ENCODE measurements at places on chromosomes 6 and 20.

DNA sequence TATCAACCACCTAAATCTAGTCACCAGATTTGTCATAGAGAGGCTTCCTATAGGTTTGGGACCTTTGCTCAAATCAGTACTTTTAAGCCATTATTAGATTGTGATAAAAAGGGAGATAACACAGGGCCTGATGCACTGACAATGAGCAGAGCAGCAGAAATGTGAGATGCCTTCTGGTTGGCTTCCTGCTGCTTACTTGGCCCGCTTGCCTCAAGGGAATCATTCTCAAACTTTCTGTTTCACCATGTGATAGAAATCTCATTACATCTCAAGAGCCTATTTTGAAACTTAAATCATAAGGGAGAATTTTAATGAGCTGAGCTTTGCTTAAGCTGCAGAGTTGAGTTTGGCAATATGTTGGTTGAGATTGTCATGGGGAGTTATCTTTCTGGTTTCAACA, 606.0 kb downstream of the DHX35 start:
- DNase-seq: no peak

GRCh38 chr6:142728364-142728763, 216.6 kb downstream of the HIVEP2 start:
- DNase-seq: no peak

DNA sequence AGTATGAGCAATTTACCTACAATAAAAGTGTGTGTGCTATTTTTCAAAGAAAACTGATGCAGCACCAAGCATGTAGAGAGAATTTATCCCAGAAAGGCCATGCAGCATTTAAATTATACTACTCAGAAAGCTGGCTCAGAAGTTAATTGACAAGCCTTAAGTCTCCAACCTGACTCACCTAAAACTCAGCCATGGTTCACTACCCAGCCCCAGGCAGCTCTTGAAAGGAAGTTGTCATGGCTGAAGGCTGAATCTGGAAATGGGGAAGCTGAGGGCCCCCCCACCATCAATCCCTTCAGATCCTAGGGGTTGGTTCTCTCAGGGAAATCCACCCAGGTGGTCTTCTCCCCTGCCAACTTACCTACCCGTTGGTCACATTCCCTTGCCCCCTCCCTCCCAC, 19.7 kb downstream of the PPIL6 start:
- DNase-seq: no peak

GRCh38 chr6:136188486-136188885, 61.6 kb downstream of the MTFR2 start:
- no peak for DNase-seq

- DNase-seq: peak; percentile 42
Measured at GRCh38 chr6:53282741-53283140, 66.0 kb downstream of the ELOVL5 start.

DNA sequence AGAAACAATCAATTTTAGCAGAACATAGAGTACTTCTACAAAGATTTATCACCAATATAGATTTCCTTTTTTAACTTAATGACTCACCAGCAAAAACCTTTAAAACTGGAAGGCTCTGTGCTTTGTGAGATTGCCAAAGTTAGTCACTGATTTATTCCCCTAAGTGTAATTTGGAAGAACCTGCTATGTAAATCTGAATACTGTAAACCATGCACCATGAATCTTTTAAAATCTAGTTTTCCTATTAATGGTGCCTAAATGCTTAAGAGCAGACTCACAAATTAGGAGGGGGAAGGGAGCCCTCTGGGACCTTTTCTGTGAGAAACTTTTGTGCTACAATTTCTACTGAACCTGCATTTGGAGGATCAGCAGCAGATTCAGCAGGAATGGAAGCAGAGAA, 57.8 kb upstream of the PNRC1 start:
- DNase-seq: peak; percentile 74

- no peak for DNase-seq
Measured at GRCh38 chr6:85422996-85423395, 26.9 kb upstream of the NT5E start.

DNA sequence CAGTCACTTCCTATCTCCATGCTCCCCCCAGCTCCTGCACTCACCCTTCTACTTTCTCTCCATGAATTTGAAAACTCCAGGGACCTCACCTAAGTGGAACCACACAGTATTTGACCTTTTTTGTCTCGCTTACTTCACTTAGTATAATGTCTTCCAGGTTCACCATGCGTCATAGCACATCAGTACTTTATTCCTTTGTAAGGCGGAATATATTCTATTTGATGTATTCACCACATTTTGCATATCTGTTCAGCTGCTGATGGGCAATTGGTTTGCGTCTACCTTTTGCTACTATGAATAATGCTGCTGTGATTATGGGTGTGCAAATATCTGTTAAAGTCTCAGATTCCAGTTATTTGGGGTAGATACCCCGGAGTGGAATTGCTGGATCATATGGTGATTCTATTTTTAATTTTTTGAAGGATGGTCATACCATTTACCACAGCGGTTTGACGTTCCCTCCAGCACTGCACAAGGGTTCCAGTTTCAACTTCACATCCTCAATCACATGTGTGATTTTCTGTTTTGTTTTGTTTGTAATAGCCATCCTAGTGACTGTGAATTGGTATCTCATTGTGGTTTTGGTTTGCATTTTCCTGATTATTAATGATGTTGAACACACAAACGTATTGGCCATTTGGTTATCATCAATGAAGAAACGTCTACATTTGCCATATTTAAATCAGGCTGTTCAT, 20.3 kb upstream of the SYNDIG1 start:
- no peak for DNase-seq

DNA sequence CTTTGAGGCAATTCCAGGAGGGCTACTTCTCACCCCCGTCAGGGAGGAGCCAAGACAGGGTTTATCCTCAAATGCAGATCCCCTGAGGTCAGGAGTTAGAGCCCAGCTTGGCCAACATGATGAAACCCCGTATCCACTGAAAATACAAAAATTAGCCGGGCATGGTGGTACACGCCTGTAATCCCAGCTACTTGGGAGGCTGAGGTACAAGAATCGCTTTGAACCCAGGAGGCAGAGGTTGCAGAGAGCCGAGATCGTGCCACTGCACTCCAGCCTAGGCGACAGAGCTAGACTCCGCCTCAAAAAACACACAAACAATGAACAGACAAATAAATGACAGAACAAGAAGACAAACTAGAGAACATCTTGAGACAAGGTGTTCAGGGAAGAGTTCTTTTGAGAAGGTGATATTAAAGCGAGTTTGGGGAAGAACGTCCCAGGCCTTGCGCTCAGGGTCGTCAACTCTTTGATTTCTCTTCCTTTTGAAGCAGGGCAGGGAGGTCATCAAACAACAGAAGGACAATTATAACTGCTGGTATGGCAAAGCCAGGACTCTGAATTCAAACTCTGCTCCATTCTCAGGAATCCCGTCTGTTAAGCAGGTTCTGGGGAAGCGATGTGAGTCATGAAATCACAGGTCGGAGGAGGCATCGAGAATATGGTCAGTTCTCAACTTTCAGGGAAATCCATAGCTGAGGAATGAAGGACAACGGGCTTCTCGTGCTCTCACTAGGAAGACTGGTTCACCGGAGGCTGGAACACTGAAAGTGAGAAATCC, 1.4 kb upstream of the RALY start:
- DNase-seq: peak; percentile 57

- no peak for DNase-seq
Measured at GRCh38 chr6:21371676-21372171, 221.8 kb upstream of the SOX4 start.

GRCh38 chr6:143803769-143804568, 39.2 kb upstream of the LTV1 start:
- no peak for DNase-seq

- DNase-seq: no peak
Measured at GRCh38 chr20:4043796-4044195, 28.4 kb upstream of the RNF24 start.

- DNase-seq: no peak
Measured at GRCh38 chr6:150672800-150673199, 73.1 kb downstream of the PLEKHG1 start.

DNA sequence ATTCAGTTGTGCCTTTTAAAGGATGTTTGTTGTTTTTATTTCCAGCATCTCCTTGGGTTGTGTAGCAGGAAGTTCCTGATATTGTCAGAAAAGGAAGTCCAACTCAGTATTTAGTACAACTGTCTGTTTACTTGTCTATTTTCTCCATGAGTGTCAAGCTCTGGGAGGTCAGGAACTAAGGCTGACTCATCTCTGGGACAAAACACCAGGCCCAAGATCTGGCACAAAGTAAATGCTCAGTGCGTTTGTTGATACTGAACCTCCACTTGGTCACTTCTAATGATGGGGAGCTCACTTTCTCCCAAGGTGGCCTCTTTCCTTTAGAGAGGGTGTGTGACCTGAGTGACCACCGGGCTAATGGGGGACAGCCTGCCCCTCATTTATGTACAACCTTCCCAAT, 12.6 kb upstream of the PIGU start:
- peak; percentile 29 for DNase-seq

GRCh38 chr6:85470023-85470410, 20.1 kb downstream of the NT5E start:
- DNase-seq: no peak

- no peak for DNase-seq
Measured at GRCh38 chr6:136523196-136523595, 27.0 kb downstream of the MAP7 start.

DNA sequence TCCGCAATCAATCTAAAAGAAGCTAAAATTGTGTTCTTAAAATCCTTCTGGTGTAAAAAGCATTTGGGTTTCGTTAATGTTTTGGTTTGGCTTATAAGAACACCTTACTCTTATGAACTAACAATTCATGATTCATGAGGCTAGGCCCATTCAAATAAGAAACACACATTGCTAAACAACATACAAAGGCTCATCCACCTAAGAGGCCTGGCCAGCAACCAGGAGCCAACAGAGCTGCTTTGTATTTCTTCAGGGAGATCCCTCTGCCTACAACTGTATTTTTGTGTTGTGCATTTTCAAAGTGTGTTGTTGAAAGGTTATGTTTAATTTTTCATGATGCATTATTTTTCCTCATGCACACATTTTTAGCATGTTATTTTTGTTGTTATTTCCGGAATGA, 98.6 kb downstream of the PTPRK start:
- no peak for DNase-seq

- DNase-seq: no peak
Measured at GRCh38 chr6:79072640-79073181, 5.3 kb downstream of the PHIP start.

DNA sequence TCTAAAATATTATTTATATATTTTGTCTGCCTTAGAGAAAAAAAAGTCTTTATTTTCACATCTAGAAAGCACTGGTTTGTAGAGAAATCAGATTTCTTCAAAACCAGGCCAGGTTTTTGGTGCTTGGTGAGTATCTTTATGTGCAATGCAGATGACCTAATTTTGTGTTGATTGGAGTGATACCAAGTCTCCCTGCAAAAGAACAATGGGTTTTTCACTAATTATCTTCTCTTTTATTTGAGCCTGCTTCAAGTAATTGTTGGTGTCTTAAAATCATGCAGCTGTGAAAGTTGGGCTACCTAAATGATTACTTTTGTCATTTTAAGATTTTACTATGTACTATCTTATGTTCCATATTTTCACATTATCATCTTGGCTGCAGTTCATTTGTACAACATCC, 874.7 kb downstream of the TFAP2A start:
- no peak for DNase-seq

- DNase-seq: no peak
Measured at GRCh38 chr6:14709066-14709670, 536.7 kb upstream of the JARID2 start.

DNA sequence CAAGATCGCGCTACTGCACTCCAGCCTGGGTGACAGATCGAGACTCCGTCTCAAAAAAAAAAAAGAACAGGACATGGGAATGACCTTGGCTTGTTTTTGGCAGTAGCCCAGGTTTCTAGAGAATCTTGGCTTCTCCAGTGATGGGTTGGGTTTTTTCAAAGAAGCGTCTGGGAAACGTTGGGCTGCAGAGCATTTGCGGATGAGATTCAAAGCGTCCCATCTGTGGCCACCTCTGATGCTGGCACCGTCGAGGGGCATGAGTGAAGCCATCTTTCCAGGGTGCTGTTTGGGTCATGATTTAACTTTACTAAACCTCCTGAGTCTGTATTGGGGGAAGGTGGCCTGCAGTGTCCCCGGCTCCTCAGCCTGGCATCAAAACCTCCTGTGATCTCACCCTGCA, 43.2 kb upstream of the SRF start:
- peak; percentile 68 for DNase-seq

GRCh38 chr20:1479831-1480595, 11.2 kb downstream of the SIRPB2 start:
- DNase-seq: no peak

- DNase-seq: no peak
Measured at GRCh38 chr6:64589961-64590360, 954.4 kb downstream of the PHF3 start.

- DNase-seq: no peak
Measured at GRCh38 chr6:117384659-117385058, 41.1 kb downstream of the ROS1 start.

- DNase-seq: peak; percentile 2
Measured at GRCh38 chr6:129402244-129402643, 307.7 kb downstream of the ARHGAP18 start.

DNA sequence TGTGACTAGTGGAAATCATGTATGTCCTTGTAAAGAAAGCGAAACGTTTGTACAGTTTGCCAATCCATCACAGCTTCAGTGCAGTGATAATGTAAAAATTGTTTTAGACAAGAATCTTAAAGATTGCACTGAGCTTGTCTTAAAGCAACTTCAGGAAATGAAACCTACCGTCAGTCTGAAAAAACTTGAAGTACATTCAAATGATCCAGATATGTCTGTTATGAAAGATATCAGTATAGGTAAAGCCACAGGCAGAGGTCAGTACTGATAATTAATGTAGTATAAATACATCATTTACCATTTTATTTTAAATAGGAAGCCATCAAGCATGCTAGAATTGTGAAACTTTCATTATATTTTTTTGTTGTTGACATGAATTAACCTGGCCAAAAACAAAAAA, 60.9 kb upstream of the SMIM8 start:
- DNase-seq: no peak

DNA sequence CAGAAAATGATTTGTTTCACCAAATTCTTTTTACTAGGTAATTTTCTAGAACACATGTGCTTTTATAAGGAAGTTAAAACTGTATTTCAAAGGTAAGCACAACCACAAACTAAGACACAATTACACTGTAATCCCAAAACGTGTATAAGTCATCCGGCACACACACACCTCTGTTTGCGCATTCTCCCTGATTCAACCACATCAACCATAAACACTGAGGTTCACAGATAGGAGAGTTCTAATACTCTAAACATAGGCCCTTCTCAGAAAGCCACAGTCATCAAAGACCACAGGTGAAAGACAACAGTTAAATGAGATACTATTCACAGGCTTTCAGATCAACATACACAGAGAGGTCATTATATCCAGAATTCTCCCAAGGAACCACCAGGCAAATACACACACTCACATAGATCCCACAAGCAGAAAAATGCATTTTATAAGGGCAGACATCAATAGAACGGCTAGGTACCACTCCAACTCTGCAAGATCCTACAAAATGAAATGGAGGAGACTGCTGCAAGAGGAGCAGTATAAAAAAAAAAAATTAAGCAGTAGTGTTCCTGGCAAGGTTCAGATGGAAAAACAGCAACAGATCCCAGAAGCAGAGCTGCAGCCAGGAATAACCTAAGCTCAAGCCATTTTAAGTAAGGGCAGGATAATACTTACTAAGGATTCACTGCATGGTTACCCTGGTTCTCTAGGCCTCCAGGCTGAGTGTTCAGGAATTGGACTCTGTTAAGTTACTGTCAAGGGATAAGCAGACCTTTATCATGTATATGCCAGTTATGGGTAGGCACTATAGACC, 6.6 kb upstream of the FBXO9 start:
- DNase-seq: no peak

All from amniotic epithelial cell (primary cell).